Urinary bladder (tissue), 4 donors: ENCODE measurements at places on chromosomes 12 and 14. TPM values are rescaled to one million over a fixed set of nuclear protein-coding genes. Genes with fewer than 3 reads are reported as not detected.

The AVPR1A gene
- total RNA-seq = 43.7 TPM

The GYS2 gene
- total RNA-seq = not detected

The CCDC177 gene
- total RNA-seq = 0.05 TPM

The KNTC1 gene
- 73.9 TPM for total RNA-seq

DNA sequence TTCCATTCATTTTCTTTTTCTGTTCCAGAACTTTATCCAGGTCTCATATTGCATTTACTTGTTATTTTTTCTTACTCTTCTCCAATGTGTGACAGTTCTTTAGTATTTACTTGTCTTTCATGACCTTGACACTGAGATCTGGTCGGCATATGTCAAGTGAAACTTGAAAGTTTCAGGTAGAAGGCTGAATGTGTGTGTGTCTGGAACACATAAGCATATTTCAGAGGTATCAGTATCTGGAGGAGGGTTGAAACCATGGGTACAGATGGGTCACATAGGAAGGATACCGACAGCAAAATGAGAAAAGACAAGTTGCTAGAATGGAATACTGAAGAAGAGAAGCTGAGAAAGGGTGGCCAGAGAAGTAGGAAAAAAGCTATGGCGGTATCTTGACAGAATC, 22.5 kb upstream of the PTGDR start:
- DNase-seq = no peak

DNA sequence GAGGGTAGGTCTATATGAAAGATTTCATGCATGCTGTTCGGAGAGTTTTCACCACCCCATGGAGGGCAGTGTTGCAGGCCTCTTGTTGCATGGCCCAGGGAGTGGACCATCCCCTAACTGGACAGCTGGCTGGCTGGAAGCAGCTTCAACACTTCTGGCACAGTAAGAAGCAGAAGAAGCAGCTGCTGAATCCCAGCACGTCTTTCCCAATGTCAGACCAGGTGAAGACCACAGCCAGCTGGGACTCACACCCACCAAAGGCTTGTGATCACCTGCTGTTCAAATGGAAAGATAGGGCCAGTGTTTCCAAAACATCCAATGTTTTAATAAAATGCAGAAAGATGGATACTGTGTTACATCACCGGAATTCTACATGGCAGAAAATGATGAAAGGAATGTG, 1423.6 kb downstream of the AACS start:
- DNase-seq = no peak

- no peak for DNase-seq
Observed at GRCh38 chr12:30010071-30011052, 226.6 kb upstream of the TMTC1 start.

DNA sequence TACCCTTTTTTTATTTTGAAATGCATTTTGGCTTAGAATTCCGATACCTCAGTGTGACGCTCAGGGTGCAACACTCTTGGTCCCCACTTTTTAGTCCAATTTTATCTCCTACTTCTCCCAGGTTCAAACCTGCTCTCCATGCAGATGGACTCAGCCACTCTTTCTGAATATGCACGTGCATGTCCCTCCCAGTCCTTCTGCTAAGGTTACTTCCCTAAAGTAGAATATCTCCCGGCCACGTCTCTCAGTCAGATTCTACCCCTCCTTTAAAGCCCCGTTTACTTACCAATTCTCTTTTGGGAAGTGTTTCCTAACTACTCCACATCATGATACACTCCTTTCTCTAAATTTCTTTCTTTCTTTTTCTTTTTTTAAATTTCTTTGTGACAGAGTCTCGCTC, 15.5 kb upstream of the PARP11 start:
- no peak for DNase-seq

- DNase-seq = no peak
Observed at GRCh38 chr12:28817524-28817923, 331.6 kb upstream of the FAR2 start.

- DNase-seq = no peak
Observed at GRCh38 chr14:31326111-31326510, 94.2 kb downstream of the HEATR5A start.

- no peak for DNase-seq
Observed at GRCh38 chr12:93223440-93224426, 154.0 kb upstream of the NUDT4 start.
